ENCODE measurements at places on chromosomes 5 and 9.

DNA sequence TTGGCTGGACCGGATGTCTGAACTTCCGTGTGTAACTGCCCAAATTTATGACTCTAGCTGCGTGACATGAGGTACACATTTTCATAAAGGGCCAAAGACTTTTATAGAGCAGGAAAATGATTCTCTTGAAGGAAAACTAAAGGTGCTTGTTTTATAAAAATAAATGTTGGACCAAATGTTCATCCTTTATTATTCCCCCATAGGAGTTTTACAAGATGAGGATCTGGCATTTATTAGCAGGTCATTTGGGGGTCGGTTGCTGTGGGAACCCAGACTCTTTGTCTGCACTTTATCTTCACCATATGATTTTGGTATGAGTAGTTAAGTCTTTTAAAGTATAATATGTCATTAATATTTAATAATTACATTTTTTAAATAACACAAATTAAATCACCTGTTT lies 571.2 kb downstream of the EFNA5 start:
- DNase-seq = no peak

DNA sequence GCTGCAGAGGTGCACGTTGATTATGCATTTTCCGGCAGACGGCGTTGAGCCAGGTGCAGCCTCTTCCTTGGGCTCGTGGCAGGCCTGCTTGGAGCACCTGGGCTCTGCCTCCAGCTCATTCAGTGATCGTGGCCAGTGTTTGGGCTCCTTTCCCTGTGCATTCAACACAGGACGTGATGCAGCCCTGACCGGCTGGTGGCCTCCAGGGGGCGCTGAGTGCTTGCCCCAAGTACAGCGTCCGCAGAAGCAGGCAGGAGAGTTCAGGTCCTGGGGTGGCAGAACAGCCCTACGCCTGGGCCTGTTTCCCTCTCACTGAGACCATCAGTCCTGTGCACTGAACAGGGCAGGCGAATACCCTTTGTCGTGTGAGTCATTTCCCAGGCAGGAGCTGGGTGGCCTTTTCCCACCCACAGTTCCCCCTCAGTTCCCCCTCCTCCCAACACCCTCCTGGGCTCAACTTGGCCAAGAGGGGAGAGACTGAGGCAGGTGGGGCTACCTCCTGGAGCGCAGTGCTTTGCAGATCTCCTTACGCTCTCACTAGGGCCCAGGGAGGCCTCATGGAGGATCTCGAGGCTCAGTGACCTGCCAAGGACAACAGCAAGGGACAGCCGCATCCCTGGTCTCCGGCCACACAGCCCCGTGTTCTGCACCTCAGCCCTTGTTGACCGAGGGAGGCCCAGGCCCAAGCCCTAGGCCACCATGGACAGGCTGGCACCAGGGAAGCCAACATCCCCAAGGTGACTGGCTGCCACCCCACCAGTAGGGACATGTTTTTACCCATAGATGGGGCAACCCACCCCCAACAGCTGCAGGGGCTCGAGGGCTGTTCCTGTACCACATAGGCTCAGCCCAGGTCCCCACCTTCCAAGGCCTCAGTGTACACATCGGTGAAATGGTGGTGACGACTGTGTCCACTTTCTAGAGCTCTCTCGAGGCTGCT lies 52.9 kb downstream of the LRSAM1 start:
- peak; percentile 93 for DNase-seq

GRCh38 chr9:89358985-89359384 lies 40.7 kb downstream of the SECISBP2 start:
- DNase-seq = peak; percentile 30

DNA sequence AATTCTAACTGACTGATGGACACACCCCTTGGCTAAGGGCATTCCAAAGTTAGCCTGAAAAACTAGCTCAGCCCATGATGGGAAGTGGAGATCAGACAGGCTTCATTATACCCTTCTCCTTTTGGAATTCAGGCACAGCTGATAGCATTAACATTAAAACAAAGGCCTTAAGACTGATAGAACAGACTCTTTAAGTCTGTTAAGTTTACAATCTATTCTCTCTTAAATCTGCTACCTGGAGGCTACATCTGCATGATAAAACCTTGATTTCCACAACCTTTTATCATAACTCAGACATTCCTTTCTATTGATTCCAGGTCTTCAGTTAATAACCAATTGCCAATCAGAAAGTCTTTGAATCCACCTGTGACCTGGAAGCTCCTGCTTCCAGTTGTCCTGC lies 281.4 kb downstream of the TUSC1 start:
- no peak for DNase-seq

DNA sequence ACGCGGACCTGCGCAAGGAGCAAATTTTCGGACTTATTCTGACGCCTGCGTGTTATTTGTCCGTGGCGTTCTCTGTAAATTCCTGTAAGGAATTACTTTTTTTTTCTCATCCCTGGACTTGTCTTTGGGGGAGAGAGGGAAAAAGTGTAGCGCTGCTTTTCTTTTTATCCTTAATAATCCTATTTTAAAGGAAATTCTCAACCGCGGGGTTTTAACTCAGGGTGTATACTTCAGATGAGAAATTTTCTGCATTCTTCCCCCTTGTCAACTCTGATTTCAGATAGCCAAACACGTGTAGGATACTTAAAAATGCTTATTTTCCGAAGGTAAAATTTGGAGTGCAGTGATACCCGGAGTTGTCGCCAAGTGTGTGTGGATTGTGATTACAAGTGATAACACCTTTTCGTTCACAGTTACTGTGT lies 853 bp downstream of the DCP2 start:
- no peak for DNase-seq

DNA sequence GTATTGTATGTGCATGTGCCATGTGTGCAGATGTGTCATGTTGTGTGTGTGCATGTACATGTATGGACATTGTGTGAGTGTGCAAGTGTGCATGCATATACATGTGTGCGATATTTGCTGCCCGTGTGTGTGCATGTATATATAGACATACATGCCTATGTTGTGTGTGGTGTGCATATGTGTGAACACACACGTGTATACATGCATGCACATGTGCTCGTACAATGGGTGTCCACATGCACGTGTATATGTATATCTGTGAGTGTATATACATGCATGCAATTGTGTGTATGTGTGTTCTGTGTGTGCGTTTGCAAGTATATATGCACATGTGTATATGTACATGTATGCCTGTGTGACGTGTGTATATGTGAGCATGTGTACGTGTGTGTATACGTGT lies 3.0 kb upstream of the SLC6A18 start:
- DNase-seq = no peak

- DNase-seq = no peak
Observed at GRCh38 chr9:15725953-15726352, 173.1 kb downstream of the CCDC171 start.
